ENCODE measurements at places on chromosomes 4 and X. TPM values are rescaled to one million over a fixed set of nuclear protein-coding genes. Genes with fewer than 3 reads are reported as not detected.
A peak's percentile ranks its signal among the peaks of the same experiment; 100 is the strongest.

- H3K27ac ChIP-seq: no peak overlapping the region
- H3K4me3 ChIP-seq: no peak overlapping the region
- no peak for DNase-seq
- no peaks in the 10 kb centered on the region for H3K27me3 ChIP-seq
- H3K4me1 ChIP-seq: no peaks in the 10 kb centered on the region
- H3K36me3 ChIP-seq: no peaks in the 10 kb centered on the region
Measured at GRCh38 chr4:143089291-143089690, 95.4 kb upstream of the USP38 start.

GRCh38 chrX:536616-537015 lies 94.0 kb upstream of the SHOX start:
- H3K4me3 ChIP-seq: no peak overlapping the region
- no peak for DNase-seq
- H3K4me1 ChIP-seq: no peaks in the 10 kb centered on the region

Gene TEX11
- not detected for polyA plus RNA-seq

DNA sequence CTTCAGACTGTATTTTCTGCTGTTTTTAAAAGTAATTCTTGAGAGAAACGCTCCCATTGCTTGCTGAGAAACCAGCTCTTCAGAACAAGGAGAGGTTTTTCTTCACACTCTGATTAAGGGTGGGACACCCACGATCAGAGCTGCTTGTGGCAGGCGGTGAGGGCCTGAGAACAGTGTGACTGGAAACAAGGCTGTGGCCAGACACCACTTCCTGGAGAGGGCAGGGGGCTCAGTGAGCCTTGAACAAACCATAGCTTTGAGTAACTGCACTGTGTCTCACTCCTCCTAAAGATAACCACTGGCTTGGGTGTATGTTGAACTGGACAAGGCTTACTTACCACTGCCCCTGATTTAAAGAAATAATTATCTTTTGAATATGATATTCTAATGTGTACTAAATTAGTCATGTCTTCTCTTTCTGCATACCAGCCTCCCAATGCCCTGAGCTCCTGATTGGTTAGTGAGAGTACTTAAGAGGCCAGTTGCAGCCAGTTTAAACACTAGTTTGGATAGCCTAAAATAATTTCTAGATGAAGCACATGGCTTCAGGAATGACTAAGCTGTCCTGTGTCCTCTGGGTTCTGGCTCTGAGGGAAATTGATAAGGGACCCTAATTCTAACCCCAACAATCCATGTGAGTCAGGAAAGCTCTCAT lies 3.7 kb upstream of the GPR82 start:
- no peaks in the 10 kb centered on the region for H3K4me1 ChIP-seq
- H3K27ac ChIP-seq: no peak overlapping the region
- DNase-seq: no peak
- no peaks in the 10 kb centered on the region for H3K27me3 ChIP-seq
- H3K4me3 ChIP-seq: no peak overlapping the region

Gene APOO
- polyA plus RNA-seq: 8.8 TPM

GRCh38 chr4:1191621-1192020 lies 19.2 kb upstream of the SPON2 start:
- H3K36me3 ChIP-seq: no peaks in the 10 kb centered on the region
- peak; percentile 24 for DNase-seq
- peak overlapping the region; percentile 23 for H3K27ac ChIP-seq
- no peaks in the 10 kb centered on the region for H3K27me3 ChIP-seq
- no peak overlapping the region for H3K4me3 ChIP-seq

DNA sequence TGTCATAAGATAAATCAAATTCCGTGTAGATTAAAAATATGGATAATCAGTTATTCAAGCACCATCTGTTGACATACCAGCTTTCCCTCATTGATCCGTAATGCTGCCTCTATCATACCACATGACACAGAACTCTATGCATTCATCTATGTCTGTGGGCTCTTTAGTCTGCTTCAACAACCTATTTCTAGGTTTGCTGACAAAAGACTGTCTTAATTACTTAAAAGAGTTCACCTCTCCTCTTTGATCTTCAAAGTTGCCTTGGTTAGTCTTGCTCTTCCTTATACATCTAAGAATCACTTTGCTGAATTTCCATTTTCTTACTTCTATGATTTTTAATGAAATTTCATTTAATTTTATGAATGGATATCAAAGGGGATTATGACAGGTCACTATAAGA lies 57.0 kb upstream of the PRSS48 start:
- no peaks in the 10 kb centered on the region for H3K36me3 ChIP-seq
- no peak for DNase-seq
- peaks cover 13% of the 10 kb centered on the region for H3K4me1 ChIP-seq
- no peak overlapping the region for H3K27ac ChIP-seq
- no peaks in the 10 kb centered on the region for H3K27me3 ChIP-seq

Data from ovary (tissue), 10 donors.